ENCODE measurements at places on chromosomes 7 and 10.
A peak's percentile ranks its signal among the peaks of the same experiment; 100 is the strongest.

DNA sequence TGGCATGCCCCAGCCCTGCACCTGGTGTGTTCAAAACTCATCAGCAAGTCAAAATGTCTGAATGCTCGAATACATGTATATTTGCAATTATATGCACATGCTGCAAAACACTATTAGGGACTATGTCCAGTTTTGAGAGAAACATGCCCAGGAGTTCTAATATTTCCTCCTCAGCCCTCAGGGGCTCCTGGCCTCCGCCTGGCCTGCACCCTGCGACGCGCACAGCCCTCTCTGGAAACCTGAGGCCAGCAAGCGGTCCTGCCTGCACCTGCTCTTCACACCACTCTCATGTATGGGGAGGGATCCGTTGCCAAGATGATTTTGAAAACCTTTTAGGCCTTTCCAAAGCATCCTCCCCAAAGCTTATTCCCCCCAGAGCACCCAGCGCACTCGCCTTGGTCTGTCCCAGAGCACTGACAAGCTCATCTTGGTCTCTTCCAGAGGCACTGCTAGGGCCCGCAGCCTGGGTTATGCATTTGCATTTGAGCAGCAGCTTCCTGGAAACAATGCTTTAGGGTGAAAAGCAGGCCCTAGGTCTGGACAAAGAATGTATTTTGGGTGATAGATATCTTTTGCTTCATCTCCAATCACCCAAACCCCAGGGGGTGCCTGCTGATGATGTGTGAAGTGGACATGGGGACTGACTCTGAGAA, 22.6 kb upstream of the CNPY1 start:
- DNase-seq = no peak

DNA sequence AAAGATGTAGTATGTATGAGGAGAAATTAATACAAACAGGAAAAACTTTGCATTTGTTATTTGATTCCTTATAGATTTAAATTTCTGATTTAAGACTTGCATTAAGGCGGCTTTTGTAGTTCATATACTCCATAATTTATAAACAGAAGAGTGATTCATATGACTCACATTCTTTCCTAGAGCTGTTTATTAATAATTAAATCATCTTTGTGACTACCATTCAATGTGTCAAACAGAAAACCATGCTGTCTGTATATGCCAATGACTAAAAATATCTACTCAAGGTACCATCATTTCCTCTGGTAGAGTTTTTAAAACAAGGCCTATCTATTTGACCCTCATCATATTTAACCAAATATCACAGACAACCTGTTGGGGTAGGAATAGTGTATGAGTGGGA, 501.7 kb downstream of the PARD3 start:
- no peak for DNase-seq

GRCh38 chr10:17744341-17744861, 7.6 kb upstream of the TMEM236 start:
- no peak for DNase-seq

DNA sequence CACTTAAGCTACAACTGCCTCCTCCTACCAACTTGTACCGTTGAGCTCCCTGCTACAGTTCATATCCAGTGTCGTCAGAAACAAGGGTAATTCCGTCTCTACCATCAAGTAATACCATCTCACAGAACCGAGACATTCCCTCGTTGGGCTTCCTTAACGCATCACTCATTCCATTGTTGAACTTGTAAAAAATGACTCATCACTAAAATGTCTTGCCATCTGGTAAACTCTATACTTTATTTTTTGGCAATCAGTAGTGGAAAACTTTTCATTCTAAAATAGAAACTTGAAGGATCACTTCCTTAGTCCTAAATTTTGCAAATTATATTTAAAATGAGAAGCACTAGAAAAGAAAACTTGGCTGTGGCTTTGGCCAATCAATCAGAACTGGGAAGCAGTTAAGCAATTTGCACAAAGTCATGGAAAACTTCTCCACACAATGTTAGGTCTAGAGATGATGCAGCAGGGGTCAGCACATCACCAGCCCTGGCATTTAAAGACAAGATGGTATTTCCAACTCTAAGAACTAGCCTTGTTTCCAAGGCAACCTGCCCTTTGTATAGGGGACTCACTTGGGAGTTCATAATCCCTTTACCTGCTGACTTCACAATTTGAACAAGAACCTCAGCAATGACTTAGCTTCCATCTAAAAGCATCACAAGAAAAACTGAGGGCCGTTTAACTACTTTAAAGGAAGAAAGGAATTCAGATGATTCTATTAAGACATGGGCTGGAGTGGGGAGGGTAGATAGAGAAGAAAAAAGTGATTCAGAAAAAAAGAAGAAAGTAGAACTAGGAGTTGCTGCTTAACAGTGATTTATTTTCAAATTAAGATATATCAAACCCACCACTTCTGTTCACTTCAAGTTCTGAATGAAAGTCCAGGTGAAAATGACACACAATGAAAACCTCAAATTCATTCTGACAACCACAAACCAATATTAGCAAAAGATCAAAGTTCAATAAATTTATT, 288.1 kb downstream of the PARD3 start:
- DNase-seq = no peak

DNA sequence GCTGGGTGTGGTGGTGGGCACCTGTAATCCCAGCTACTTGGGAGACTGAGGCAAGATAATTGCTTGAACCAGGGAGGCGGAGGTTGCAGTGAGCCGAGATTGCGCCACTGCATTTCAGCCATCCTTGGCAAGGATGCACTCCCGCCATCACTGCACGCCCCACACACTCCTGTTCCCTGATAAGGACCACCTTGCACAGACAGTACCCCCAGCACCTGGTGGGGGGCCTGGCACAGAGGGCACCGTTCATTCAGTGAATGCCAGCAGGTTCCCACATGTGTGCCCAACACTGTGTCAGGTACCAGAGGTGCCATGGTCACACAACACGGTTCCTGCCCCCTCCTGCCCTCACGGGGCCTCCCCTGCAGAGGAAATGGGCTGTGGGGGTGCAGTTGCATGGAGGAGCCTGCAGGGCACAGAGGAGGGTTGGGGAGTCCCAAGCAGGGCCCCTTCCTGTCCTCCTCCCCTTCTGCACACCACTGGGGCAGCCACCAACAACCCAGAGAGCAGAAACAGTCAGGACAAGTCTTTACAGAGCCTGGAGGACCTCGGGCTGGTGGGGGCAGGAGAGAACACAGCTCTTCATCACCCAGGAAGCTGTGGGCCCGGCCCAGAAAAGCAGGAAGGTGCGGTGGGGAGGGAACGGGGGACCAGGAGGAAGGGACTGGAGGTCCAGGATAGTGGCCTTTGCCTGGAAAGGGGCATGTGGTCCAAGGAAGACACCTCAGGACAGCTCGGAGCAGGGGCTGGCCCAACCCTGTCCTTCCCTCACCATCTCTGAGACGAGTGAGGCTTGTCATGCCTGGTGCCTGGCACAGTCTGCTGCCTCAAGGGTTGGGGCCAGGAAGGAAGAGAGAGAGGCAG, 7.1 kb downstream of the CRYGN start:
- DNase-seq = no peak

- no peak for DNase-seq
These were observed 64.3 kb upstream of the MDFIC start for GRCh38 chr7:114857605-114858004.

DNA sequence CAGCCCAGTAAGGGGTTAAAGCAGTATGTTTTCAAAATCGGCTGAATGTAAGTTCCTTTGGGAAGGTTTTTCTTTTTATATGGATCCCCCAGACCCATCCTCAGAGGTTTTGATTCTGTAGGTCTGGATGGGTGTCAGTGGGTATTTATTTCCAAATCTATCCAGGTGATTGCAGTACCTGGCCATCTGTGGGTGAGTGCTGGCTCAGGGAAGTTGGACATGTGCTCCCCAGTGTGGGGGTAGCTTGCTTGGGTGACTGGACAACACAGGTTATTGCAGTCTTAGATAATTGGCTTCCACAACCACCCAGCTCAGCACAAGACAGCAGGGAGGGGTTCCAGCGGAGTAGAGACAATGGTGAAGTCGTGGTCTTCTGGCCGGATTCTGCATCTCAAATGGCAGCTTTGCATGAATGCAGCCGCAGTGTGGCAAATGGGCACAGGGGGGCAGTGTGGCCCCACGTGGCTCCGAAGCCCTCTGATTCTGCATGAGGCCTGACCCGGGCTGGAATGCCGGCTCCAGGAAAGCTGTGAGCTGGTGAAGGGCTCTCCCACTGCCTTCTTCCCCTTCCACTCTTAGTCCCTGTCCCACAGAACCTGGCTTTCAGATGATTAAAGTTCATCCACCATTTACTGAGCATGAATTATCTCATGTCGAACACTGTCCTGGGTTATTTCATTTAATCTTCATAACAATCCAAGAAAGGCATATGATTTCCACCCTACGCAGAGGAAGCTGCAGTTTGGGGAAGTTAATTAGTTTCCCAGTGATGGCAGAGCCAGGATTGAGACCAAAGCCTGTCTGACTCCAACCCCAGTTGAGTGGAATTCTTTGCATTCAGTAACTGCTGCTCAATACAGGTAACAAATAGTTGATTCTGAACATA, 64.5 kb upstream of the SYPL1 start:
- peak; percentile 59 for DNase-seq

DNA sequence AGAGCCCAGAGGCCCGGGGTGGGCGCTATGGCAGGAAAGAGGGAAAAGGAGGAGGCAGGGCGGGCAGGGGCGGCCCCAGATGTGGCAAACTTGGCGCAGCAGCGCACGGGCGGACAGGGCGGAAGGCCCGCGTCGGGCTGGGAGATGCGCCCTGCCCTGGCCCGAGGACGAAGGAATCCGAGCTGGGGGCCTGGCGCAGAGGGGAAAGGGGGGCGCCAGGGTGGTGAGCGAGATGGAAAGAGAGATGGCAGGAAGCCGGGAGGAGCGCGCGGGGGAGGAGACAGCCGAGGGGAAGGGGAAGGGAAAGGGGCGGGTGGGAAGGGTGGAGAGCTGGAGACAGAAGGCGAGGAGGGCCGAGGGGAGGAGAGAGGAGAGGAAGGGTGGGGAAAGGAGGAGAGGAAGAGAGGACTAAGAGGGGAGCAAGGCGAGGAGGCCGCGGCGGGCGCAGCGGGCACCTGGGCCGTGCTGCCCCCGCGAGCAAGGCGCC, at the start of gene MARVELD1:
Gene MARVELD1 (plus strand): TSS at position 392 of the 487 bp plus-strand sequence. CDS start 147 bp downstream, outside the sequence.
- no peak for DNase-seq

GRCh38 chr7:64174941-64175340, 32.1 kb upstream of the ZNF735 start:
- no peak for DNase-seq

DNA sequence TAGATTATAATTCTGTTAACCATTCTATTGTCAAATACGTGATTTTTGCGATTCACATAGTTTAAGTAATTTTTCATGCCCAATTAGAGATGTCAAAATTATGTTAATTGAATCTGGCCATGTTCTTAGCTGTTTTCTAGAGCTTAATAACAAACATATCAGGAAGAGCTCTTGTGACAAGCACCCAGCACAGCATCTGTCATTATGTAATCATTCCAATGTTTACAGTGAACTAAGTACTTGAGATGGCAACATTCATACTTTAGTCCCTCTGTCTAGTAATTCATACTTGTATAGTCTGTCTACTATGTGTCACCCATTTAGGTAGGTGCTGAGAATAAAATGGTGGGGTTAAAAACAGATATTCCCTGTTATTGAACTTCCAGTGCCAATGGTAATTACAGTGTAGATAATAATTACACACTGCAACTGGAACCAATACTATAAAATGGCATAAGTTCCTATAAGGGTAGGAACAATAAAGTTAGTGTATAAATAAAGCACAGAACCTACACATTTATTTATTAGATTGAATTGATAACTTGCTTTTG, 55.2 kb downstream of the ZEB1 start:
- DNase-seq = no peak

GRCh38 chr10:21534604-21535493, 817 bp downstream of the MLLT10 start:
- DNase-seq = peak; percentile 39

GRCh38 chr10:77457266-77457665, 180.3 kb downstream of the KCNMA1 start:
- no peak for DNase-seq

GRCh38 chr7:94129443-94130140, 125.4 kb upstream of the BET1 start:
- DNase-seq = no peak

DNA sequence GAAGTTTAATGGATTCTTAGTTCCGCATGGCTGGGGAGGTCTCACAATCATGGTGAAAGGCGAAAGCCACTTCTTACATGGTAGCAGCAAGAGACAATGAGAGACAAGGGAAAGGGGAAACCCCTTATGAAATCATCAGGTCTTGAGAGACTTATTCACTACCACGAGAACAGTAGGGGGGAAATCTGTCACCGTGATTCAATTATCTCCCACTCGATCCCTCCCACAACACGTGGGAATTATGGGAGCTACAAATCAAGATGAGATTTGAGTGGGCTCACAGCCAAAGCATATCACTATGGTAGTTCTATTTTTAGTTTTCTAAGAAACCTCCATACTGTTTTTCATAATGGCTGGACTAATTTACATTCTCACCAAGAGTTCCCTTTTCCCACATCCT, 36.7 kb downstream of the SPAM1 start:
- no peak for DNase-seq

- DNase-seq = no peak
These were observed 56.4 kb upstream of the CAV2 start for GRCh38 chr7:116443101-116443523.

GRCh38 chr10:47027108-47027783, 116.0 kb downstream of the PTPN20 start:
- DNase-seq = no peak

DNA sequence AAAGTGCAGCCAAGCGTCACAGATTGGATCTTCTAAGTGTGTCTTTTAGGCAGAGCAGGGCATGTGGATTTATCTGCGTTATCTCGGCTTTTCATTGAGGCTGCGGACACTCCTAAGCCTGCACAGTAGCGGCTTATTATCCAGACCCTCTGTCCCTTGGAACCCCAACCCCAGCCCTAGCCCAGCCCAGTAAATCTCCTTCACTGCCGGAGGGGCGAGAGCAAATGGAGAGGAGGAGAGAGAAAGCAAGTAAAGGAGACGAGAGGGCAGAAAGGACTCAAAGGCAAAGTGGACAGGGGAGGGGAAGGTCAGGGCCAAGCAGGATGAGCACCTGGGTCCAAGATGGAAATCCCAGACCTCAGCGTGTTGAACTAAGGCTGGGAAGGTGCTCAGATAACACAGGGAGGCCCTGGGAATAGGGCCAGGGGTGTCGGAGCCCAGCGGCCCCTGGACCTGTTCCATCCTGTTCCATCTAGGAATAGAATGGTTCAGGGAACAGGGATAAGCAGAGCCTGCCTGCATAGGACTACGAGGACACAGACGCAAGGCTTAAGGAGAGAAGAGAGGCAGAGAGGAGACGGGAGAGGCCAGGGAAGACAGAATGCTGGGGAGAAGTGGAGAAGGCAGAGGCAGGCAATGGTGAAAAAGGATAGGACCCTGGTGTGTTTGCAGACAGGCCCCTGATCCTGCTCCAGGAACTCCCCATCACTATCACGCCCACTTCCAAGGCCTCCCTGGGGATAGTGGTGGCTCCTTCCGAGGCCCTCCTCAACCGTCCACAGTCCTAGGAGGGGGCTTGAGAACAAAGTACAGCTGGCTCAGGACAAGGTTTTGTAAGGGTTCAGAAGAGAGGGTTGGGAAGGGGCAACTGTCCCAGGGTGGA, 99.6 kb downstream of the CHST15 start:
- DNase-seq = no peak

- DNase-seq = no peak
These were observed 714.5 kb upstream of the POT1 start for GRCh38 chr7:125644109-125644508.
